ENCODE measurements at places on chromosomes 7 and 10.
A peak's percentile ranks its signal among the peaks of the same experiment; 100 is the strongest.

DNA sequence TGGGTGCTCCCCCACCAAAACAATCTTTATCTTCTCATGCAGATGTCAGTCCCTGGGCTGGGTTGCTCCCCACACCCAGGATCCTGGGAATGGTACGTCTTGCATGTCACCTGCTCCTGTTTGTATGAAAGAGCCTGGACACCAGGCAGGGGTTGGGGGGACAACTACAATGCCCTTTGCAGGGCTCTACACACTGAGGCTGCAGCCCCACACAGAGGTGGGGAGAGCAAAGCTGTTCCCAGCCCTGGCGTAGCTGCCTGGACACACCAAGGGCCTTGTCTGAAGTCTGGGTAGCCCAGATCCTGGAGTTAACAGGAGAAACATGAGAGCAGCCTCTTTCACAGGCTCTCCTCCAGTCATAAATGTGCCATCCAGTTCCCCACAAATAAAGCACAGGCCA is 61.2 kb upstream of the TMEM72 start:
- DNase-seq = peak; percentile 55

- peak; percentile 92 for DNase-seq
These were observed 5.0 kb upstream of the TNRC18 start for GRCh38 chr7:5428478-5429252.

DNA sequence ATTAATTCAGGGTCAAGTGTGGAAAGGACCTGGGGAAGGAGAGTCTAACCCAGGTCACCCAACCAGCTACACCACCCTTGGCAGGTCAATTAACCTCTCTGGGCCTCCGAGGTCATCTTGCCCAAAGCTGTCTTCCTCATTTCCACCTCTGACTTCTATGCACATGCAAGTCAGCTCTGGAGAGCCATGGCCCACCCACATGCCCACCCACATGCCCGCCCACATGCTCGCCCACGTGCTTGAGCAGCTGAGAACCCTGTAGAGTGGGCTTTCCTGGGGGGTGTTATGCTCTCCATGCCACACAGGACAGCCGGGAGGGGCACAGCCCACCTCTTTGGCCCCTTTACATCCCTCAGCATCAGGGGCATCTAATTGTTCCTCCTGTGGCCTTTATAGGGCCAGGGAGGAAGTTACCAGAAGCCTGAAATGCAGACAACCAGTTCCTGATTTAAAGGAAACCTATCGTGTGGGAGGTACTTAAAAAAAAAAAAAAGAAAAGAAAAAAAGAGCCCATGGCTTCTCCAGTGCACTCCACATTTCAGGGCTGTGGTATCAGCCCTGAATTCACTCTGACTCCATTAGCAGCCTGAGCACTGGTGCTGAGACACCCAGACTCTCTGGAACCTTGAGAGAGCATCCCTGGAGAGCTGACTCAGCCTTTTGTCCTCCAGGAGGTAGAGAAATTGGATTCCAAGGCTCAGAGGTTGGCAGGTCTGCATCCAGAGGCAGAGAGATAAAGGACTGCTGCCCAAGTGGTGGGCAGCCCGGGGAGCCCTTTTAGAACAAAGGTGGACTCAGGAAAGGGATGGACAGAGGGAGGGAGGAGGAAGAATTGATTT is 176.2 kb upstream of the ZMIZ1 start:
- DNase-seq = peak; percentile 21

- no peak for DNase-seq
These were observed at the start of gene CALCR for GRCh38 chr7:93574646-93575554. Gene CALCR, minus strand, starts transcription at chr7:93574724. Its CDS starts 87,743 bp downstream, at chr7:93486981.

DNA sequence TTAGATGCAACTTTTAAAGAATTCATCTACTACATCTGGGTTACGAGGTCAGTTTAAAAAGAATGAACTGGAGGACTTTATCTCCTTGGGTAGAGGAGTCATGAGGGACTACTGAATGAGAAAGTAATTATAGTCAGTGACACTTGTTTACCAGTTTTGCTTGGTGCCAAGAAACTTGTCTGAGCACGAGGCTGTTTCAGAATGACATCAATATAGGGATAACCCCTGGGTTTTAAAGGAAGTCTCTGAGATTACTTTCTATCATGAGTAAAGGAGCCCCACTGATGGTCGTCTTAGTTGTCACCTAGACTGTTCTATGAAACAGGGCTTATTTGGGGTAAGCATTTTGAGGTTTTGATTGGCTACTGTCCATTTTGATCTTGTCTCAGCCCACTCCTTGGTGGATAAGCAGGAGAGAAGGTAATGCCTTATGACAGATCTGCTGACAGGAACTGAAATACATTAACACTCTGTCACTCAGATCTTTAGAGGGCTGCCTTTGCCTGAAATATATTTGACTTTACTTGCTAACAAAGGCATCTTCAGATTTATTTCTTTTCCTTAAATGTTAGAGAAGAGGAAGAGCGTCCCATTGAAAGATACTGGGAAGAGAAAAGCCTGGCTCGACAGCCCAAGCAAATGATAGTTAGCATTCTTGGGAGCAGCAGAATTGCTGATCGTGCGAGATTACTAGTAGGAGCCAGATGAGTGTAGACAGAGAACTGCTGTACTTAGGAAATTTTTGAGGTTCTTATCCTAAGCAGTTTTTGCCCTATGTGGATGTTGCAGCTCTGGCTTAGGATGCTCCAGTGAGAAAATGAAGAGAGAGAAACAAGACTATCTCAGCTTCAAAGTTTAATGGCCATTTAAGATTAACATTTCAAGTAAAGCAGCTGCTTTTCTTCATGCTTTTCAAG is 299.2 kb upstream of the LRGUK start:
- DNase-seq = no peak

DNA sequence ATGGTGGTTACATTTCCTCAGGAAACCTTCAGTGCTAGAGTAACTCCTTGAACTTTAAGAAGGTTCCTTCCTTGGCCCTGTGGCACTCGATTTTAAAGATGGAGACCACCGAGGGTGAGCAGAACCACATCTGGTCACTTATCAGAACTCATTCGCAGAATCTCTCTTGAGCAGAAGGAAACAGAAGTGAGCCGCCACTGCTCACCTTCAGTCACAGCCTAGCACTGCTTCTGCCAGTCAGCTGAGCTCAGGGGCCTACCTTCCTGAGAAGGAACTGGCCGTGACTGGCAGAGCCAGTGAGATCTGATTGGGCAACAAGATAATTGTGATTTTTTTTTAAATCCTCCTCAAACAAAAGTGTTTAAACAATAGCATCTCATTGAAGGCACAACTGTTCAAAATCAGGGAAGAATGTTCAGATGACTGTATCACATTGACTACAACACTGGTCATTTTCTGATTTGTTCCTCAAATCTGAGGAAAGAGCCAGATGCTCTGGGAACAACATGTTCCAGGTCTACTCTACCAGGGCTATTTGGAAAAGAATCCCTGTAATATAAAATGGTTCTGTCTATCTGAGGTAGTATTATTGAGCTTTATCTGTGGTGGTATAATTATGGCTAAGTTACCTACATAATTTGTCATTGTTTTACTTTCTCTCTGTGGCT is 2.7 kb upstream of the SYPL1 start:
- DNase-seq = no peak
